ENCODE measurements at places on chromosomes 7 and 10.

GRCh38 chr10:16816171-16816570 lies 1.1 kb downstream of the RSU1 start:
- DNase-seq: peak; percentile 16

GRCh38 chr10:30962522-30962921 lies 69.1 kb downstream of the ZNF438 start:
- no peak for DNase-seq

DNA sequence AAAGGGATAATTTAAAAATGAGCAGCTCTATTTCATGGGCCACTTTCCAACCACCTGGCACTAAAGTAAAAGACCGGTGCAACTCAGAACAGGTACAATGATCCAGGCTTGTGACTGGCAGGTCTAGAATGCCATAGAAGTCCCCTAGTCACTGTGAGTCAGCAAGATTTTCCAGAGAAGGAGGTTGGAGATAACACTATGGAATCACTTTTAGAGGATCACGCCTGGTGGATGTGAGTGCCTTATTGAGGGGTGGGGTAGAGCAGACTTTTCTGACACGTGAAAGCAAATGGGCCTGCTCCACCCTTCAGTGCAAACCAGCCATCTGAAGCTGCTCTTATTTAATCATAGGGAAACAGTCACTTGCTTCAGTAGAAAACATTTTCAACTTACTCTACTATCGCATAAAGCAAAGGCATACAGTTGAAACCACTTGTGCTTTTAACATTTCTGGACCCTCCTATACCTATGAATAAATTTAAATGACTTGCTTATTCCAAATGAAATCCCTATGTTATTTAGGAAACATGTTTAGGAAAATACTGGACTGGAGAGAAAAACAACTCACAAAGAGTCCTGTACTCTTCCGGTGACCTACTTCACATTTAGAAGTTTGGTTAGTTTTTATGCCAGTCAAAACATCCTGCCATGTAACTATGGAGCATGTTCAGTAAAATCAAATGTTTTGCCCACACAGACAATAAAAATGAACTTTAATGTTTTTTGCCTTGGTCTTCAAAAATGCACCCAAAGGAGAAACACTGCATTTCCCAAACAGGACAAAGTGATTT lies 21.5 kb upstream of the AKR1C1 start:
- no peak for DNase-seq

GRCh38 chr7:69708857-69709256 lies 110.6 kb downstream of the AUTS2 start:
- DNase-seq: peak; percentile 24

DNA sequence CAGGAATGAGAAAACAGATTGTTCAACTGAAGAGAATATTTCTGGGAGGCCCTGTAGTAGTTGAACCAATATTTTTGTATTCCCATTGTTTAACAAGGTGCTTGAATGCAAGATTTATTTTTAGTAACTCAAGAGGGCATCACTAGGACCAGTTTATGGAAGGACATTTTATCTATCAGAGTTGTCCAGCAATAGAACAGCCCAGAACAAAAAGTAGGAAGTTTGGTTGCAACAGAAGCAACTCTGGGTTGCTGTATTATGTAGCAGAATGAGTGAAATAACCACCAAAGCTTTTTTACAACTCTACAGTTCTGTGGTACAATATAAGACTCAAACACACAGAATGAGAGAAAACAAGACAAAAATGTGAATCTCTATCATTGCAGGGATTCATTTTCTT lies 34.7 kb downstream of the CPED1 start:
- DNase-seq: no peak

DNA sequence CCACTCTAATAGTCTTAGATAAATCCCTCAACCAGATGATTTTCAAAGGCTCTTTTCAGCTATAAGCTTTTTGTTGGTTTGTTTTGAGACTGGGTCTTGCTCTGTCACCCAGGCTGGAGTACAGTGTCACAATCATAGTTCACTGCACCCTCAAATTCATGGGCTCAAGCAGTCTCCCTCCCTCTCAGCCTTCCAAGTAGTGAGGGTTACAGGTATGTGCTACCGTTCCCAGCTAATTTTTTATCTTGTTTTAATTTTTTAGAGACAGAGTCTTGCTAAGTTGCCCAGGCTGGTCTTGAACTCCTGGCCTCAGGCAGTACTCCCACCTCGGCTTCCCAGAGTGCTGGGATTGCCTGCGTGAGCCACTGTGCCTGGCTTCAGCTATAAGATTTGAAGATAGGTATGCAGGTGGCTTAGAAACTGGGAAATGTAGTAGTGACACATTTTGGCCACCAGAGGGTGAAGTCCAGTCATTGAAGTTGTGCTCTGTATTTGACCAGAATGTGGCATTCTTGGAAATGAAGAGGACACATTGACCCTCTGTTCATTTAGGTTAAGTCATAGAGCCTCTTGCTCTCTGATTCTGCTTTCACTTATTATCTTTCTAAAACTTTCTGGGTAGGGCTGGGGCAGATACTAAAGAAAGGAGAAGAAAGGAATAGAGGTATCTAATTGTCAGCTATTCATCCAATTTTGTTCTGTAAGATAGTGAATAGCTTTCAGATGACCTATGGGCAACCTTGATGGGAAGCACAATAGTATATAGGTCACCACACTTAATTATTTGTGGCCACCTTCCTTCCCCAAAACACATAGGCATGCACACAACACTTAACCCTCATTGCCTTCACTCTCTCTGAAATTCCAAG lies 36.0 kb downstream of the R3HCC1L start:
- peak; percentile 64 for DNase-seq

- no peak for DNase-seq
Observed at GRCh38 chr7:122143376-122143750, 686 bp downstream of the AASS start.

- no peak for DNase-seq
Observed at GRCh38 chr7:43767311-43767710, 8.8 kb downstream of the BLVRA start.

DNA sequence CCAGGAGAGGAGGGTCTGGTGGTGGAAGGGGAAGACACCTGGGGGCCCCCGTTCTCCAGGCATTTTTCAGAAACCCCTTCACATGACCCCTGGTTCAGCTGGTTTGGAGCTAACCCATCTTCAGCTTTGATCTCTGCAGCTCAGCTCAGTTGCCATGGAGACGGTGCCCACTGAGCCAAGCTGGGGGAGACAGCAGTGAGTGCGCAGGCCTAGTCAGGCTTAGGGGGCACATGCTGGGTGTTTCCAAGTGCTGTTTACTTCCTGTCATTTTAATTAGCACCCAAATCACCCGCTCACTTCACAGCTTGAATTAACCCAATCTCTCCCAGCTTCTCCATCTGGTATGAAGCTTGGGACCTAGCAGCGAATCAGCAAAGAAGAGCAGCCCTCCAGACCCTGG lies 9.0 kb downstream of the SPOCK2 start:
- DNase-seq: no peak

GRCh38 chr10:119505588-119506315 lies 36.8 kb downstream of the RGS10 start:
- DNase-seq: peak; percentile 32

DNA sequence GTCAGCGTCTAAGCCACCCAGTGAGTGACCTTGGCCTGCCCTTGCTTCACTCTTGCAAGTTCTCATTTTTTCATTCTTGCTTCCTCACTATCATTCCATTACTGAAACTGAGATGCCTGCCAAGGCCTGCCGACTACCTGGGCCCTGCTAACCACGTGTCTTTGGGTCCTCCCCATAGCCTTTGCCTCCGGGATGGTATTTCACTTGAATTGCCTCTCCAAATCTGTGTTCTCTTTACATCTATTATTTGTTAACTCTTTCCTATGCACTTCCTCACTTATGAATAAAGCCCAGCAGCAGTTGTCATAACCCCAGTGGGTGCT lies 234.6 kb downstream of the SNX10 start:
- no peak for DNase-seq

- no peak for DNase-seq
Observed at GRCh38 chr7:28666154-28666553, 253.8 kb downstream of the CREB5 start.

- DNase-seq: no peak
Observed at GRCh38 chr7:25822823-25823222, 329.2 kb upstream of the NFE2L3 start.

GRCh38 chr10:79056361-79056735 lies 12.4 kb upstream of the ZMIZ1 start:
- DNase-seq: no peak

GRCh38 chr7:86951895-86952294 lies 107.6 kb downstream of the ELAPOR2 start:
- DNase-seq: no peak

- DNase-seq: no peak
Observed at GRCh38 chr7:132138817-132139216, 437.5 kb downstream of the PLXNA4 start.

DNA sequence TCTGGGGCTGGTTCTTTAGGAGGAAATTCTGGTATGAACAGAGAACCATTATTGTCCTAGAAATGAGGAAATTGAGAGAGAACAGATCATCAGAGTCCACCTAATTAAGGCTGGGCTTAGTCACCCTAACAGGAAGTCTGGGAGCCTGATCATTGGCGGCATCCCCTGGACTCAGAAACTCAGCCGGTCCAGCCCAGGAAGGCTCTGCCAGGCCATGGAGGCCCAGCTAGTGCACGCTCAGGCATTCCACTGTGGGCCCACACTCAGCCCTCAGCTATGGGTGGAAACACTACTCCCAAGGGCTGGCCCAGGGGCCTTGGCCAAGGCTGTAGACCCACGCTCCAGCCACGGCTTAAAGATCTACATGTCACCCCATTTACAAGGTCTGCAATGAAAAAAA lies 109.2 kb downstream of the PTPN20 start:
- peak; percentile 50 for DNase-seq

GRCh38 chr10:50335397-50335796 lies 84.1 kb upstream of the ASAH2 start:
- no peak for DNase-seq

Data from NB4 (cell line).